ENCODE measurements at places on chromosomes 7 and 10. TPM values are rescaled to one million over a fixed set of nuclear protein-coding genes. Genes with fewer than 3 reads are reported as not detected.

The CDK14 gene
- 26.5 TPM for total RNA-seq

The FAM25G gene
- total RNA-seq = not detected

The CABCOCO1 gene
- total RNA-seq = 0.23 TPM

The POU6F2 gene
- not detected for total RNA-seq

The KLLN gene
- 0.23 TPM for total RNA-seq

The RBM17 gene
- 22.9 TPM for total RNA-seq

The PPP1R17 gene
- not detected for total RNA-seq

The MPLKIP gene
- total RNA-seq = 95.5 TPM

The ACTR3C gene
- 0.09 TPM for total RNA-seq

The SLC39A12 gene
- total RNA-seq = not detected

The SLC18A3 gene
- not detected for total RNA-seq

The CYP2E1 gene
- under 0.01 TPM for total RNA-seq

The TRA2A gene
- 9.4 TPM for total RNA-seq

The STEAP1B gene
- 3.8 TPM for total RNA-seq

The CHN2 gene
- 7.7 TPM for total RNA-seq

The TUBB8 gene
- not detected for total RNA-seq

The HDAC9 gene
- total RNA-seq = 2.4 TPM

The SUPV3L1 gene
- 15.4 TPM for total RNA-seq

The IDI2 gene
- not detected for total RNA-seq

The PYROXD2 gene
- 17.6 TPM for total RNA-seq

The MYPN gene
- not detected for total RNA-seq

The PLEKHS1 gene
- not detected for total RNA-seq

The CH25H gene
- total RNA-seq = 1.6 TPM

The HEPACAM2 gene
- total RNA-seq = not detected

The ARPC1A gene
- total RNA-seq = 172 TPM

The PIK3CG gene
- not detected for total RNA-seq

The RSPH10B2 gene
- total RNA-seq = not detected

The SEM1 gene
- total RNA-seq = 160 TPM

Data from pericardium fibroblast (primary cell).